ENCODE measurements at places on chromosomes 11 and 22.

- DNase-seq: no peak
These were observed 27.2 kb upstream of the A4GALT start for GRCh38 chr22:42747701-42748513.

GRCh38 chr11:131446590-131447275 is 76.3 kb downstream of the NTM start:
- DNase-seq: no peak

DNA sequence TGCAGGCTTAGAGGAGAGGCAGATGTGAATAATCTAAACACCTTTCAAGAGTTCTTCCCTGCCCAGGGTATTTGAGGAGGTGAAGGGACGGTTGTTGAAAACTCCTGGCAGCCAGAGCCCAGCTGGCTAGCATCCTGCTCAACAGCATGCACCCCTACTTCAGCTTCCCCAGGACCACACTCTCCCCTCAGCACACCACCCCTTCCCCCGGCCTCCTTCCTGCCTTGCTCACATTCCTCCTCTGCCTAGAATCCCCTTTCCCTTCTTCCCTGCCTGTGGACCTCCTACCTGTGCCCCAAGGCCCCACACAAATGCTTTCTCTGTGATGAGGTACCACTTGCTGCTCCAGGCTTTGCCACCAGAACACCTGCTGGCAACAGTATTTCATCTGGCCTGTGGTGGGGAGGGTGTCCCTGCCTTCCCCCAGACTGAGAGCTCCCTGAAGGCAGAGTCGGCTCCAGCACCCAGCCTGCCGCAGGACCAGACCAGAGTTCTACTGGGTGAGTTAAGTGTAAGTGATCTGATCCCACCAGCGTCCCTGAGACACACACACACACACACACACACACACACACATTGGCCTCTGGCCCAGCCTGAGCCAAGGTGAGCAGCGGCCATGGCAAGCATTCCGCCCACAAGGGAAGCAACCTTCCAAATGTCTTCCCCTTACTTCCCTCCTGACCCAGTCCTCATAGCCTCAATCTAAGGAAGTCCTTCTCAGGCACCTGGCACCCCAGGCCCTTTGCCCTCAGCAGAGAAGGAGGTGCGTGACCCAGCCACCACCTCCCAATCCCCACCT is 79.5 kb downstream of the PDE2A start:
- DNase-seq: no peak

- peak; percentile 38 for DNase-seq
These were observed 31.6 kb upstream of the JAM3 start for GRCh38 chr11:134037046-134037908.

- DNase-seq: no peak
These were observed 92.4 kb downstream of the RTL6 start for GRCh38 chr22:44405661-44406060.

DNA sequence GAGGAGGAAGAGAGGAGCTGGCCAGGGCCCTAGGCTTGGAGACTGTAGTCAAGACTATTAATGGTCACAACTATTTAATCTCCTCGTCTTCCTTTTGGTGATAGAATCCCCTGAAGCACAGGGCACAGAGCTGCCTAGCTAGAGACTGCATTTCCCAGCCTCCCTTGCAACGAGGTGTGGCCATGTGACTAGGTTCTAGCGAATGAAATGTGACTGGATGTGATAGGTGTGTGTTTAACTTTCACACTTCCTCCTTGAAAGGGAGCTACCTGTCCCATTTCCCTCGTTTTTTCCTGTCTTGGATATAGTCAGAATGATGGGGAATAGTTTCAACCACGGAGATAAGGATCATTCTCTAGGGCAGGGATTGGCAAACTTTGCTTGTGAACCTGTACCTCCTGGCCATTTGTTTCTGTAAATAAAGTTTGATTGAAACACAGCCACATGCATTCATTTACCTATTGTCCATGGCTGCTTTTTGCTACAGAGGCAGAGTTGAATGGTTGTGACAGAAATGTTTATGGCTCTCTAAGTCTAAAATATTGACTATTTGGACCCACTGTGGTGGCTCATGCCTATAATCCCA is 313.5 kb downstream of the MIAT start:
- DNase-seq: no peak

DNA sequence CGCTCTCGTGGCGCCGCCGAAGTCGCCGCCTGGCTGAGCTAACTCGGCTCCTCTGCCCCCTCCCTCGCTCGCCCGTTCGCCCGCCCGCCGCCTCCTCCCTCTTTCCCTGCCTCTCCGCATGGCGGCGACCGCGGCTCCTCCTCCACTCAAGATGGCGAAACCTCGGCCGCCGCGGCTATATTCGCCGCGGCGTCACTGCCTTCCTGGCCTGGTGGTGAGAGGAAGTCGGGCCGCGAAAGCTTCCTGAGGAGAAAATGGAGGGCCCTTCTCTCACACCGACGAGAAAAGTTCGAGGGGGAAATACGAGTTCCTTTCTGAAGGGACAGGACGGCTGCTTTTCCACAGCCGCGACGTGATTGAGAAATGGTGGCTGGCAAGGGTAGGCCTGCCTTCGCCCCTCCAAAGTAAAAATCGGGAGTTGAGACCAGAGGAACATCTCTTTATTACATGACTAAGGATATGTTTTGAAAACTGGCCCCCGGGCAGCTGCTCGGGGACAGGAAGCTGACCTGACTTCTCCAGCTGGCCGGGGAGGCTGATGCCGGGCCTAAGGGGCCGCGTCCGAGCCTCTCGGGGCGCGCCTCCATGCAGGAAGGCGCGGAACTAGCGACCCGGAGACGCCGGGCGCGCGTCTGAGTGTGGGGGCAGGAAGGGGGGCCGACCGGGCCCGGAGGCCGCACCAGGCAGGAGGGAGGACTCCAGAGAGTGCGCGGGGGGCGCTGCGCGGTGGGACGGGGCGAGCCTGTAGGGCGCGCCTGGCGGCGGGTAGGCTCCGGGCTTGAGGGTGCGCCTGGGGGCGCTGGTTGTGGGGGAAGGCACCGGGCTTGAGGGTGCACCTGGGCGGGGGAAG is at the start of gene DDX6:
Gene DDX6, minus strand, starts transcription at position 54 of the 850 bp plus-strand sequence. CDS start 4,913 bp downstream, outside the sequence.
- peak; percentile 80 for DNase-seq

DNA sequence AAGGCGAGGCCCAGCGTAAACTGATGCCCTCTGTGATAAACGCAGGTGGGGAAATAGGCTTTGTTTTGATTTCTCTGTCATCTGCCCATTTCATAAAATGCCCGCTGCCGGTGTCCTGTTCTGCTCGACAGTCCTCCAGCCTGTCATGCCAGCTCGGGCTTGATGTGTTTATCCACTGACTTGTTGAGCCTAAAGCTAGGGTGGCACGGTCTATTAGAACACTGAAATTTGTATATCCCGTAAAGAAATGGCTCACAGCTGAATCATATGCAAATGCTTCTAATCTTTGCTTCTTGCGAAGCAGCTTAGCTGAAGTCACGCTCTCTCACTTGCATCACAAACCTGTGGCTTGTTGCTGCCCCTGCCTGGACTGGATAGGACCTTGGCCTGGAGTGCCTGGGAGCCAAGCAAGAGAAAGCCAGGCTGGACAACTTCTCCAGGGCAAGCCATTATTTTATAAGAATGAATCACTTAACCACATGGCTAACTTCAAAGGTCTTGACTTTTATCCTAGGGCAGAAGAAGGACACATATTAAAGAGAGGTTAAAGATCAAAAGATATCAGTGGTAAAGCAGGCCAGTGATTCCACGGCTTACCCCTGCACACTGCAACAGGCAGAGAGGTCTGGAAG is 33.1 kb downstream of the EHF start:
- no peak for DNase-seq

GRCh38 chr11:80849253-80849652 is 1408.4 kb upstream of the TENM4 start:
- DNase-seq: no peak

- DNase-seq: no peak
These were observed 8.6 kb downstream of the REXO2 start for GRCh38 chr11:114447892-114448291.

DNA sequence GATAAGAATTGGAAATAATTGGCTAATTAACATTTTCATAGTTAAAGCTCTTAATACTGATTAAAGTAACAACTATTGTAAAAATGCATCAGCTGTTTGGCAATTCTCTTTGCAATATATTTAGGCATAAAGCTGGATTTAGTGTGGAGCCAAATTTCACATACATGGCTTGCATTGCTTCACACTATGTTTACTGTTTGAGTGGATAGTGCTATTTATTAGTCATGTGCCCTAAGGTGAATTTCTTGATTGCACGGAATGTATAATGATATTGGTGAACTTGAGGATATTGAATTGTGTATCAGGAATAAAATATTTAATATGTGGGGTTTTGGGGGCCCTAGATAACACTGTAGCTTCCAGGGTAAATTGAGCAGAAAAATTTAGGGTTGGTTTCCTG is 100.9 kb downstream of the AASDHPPT start:
- no peak for DNase-seq

GRCh38 chr11:45368697-45369096 is 82.6 kb upstream of the SYT13 start:
- DNase-seq: no peak

- DNase-seq: no peak
These were observed 171.5 kb upstream of the B3GAT1 start for GRCh38 chr11:134583397-134583990.

DNA sequence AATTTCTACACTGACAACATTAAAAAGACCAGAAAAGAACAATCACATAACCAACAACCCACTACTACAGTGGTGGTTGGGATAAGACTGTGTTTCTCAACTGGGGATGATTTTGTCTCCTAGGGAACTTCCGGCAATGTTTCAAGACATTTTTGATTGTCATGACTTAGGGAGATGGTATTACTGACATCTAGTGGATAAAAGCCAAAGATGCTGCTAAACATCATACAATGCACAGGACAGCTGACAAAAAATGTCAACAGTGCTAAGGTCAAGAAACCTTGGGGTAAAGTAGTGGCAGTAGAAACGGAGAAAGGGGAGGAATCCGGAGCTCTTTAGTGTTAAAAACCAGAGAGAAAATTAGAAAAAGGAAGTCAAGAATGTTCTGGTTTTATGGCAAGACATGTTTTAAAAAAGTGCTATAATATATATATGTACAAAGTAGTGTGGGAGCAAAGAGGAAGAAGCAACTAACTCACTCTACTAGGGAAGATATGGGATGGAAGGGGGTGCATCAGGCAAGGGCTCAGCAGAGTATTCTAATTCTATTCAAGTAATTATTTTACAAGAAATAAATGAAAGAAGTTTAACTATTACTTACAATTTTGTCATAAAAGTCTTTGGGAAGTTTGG is 37.2 kb downstream of the CKAP5 start:
- DNase-seq: no peak

DNA sequence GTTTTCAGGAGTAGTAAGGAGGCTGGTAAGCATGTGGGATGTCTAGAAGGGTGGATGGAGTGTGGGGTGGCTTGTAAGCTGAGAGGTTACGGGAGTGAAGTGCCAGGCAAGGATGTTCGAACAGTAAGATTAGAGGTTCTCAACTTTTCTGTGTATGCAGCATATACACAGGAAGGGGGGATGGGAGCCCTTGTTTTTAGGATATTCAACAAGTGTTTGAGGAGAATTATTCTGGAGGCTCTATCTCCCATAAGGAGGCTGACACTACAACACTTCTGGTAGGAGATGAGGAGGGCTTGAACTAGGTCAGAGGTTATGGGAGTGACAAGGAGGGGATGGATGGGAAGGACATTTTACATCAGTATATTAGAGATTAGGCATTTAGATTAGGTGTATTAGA is 109.5 kb downstream of the TEAD1 start:
- DNase-seq: no peak
